ENCODE measurements at places on chromosomes 3 and 15.

DNA sequence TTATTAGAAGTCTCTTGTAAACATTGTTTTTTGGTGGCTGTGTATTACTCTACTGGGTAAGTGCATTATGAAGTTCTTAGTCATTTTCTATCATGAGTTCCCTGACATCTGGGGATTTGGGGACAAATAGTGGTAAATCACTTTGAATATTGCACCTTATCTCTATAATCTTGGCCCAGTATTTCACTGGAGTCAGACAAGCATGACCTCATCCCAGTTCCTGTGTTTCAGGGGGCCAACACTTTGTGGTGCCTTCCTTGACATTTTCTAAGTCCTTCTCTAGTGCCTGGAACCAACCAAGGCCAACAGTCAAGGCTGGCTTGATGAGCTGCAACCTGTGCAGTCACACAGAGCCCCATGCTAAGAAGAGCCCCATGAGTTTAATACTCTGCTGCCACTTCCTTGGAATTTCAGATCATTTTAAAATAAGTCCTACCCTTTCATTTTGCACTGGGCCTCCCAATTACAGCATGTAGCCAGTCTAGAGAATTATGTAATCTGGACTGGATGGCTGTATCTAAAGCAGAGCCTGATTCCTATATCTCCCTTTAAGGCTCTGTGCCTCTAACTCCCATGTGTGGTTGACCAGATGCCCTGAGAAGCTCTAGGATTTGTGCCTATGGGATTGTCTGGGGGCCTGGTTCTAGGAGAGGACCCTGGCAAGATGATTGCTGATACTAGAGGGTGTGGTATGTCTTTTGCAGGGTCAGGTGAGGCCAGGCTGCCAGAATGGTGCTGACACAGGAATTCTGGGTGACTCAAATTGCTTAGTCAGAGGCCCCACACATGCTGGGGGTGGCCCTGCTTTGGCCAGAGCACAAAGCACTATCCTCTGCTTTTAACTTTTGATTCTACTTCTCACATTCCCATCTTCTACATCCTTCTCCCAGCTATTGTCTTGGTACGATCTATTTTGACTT, 319.6 kb upstream of the TBC1D5 start:
- DNase-seq, result no peak

DNA sequence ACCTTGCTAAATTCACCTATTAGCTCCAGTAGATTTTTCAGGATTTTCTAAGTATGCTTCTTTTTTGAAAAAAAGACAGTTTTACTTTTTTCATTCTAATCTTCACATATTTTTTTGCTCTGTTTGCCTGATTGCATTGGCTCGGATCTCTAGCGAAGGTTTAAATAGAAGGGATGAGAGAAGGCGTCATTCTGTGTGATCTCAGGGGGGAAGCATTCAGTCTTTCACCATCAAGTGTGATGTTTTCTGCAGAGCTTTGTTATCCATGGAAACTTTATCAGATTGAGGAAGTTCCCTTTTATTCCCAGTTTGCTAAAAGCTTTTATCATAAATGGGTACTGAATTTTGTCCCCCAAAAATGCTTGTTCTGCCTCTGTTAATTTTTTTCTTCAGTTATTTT, 120.3 kb downstream of the LRRK1 start:
- DNase-seq, result no peak

DNA sequence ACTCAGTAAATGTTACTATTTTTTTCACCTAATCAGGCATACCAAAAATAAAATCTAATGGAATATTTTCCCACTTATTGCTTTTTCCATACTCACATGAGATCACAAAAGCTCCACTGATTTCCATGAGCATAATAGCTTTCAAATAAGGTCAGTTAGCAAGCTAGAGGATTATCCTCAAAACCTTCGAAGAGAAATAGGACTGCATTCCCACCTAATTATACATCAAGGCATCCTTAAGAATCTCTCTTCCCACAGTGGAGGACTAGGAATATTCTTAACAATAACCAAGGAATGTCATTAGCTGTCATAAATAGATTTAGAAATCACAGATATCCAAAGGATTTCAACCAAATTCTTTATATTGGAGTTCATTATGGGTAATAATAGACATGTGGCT, 127.9 kb upstream of the STT3B start:
- no peak for DNase-seq

DNA sequence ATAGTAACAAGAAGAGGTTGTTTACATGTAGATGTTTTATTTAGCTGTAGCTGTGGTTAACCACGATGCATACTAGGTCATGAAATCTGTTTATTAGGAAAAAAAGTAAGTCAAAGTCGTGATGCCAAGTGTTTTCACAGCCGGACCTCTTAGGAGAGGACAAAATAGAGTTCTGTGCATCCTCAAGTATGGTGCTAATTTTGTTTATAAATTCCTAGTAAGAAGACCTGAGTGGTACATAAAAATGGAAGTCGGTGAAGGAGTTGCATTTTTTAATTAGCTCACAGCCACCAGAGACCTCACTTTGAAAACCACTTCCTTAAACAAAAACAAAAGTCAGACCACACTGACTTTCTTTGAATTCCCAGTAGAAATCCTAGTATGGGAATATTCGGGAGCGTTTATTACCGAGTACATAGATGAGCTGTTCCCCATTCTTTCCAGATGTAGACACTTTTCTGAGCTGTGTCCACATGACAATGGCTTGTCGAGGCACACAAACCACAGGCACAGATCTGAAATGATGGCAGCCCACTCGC, 143.6 kb upstream of the UBE2E1 start:
- no peak for DNase-seq

DNA sequence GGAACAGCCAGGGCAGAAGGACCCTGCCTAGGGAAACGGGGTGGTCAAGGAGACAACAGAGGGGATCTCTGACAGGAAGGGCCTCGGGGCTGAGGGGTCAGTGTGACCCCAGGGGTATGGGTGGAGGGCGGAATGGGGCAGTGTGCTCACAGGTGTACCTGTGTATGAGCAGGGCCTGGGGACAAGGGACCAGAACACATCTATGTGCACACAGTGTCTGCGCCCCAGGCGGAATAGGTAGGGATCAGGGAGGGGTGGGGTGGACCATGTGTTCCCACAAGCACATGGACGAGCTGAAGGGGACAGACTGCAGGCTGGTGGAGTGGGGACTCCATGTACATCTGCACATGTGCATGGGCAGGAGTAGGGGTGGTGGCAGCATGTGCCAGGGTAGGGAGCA, 5.0 kb upstream of the TLR9 start:
- DNase-seq, result no peak

- no peak for DNase-seq
These were observed 32.7 kb downstream of the CADM2 start for GRCh38 chr3:84991422-84991900.

GRCh38 chr3:143972505-143973258, 1.1 kb downstream of the DIPK2A start:
- peak; percentile 28 for DNase-seq

DNA sequence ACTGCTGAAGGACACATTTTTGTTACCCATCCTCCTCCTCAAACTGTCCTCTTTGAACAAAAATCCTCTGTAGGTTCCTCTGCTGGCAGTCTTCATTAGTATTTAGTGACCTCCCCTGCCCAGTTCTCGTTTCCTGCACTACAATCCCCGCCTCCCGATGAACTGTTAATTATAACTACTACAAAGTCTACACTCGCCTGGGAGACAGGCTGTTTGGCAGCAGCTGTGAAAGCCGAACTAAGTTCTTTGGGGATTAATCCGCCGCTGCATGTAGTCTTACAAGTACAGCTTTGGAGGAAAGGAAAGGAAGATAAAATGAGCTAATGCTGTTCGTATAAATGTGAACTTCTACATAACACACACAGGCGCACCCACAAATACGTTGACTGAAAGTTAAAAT, 160.0 kb upstream of the WNT5A start:
- DNase-seq, result no peak

- no peak for DNase-seq
These were observed 39.1 kb upstream of the GATM start for GRCh38 chr15:45417303-45417950.

DNA sequence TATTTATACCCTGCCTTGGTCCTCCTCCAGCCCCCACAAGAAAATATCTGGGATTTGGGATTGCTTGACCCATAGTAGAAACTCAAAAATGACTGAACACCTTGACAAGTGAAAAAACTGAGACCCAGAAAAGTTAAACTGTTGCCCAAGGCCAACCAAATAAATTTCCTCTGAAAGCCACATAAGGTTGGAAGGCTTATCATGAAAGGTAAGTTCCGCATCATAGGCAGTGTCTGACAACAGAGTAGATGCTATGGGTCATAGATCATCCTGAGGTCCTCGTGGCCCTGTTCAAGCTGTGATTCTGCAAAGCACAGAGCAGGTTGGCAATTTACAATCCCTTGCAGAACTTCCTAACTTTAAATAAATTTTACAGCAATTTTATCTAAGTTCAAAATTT, 140.8 kb upstream of the TSC22D2 start:
- DNase-seq, result no peak

Measured in activated CD4-positive, alpha-beta T cell treated with anti-CD3 and anti-CD28 coated beads, Interleukin-2, amount 50 U/mL, for 4 hours (primary cell).